Activated T-cell treated with anti-CD3 and anti-CD28 coated beads for 24 hours (primary cell): ENCODE measurements at places on chromosomes 2 and 18.

GRCh38 chr2:221676566-221677172, 104.6 kb upstream of the EPHA4 start:
- no peak for DNase-seq

DNA sequence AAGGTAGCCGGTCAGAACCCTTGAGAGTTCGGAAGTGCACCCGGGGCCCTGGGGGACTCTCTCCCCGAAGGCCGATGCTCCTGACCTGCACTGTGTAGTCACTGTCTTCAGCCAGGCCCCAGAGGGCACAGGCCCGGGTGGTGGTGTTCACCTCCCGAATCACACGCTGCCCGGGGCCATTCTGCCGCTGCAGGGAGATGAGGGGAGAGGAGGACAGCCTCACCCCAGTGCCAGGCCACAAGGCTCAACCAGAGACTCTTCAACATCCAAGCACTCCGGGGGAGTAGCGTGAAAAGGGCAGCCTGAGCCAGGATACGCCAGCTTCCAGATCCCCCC, 1.1 kb downstream of the FNDC4 start:
- DNase-seq: no peak

GRCh38 chr2:48207201-48207641, 300.9 kb upstream of the FBXO11 start:
- no peak for DNase-seq

DNA sequence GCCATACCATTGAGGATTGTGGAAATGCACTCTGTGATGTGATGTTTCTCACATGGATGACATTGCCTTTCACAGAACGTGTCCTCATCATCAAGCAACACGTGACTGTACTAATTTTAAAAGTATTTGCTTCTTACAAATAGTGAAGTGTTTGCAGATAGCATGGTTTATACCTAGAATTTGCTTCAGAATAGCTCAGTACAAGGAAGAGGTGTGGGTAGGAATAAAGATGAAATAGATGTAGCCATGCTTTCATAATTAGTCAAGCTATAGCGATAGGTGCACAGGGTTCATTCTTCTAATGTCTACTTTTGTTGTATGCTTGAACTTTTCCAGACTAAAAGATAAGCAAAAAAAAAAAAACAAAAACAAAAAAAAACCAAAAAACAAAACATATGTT, 27.5 kb downstream of the MAP4K4 start:
- no peak for DNase-seq

DNA sequence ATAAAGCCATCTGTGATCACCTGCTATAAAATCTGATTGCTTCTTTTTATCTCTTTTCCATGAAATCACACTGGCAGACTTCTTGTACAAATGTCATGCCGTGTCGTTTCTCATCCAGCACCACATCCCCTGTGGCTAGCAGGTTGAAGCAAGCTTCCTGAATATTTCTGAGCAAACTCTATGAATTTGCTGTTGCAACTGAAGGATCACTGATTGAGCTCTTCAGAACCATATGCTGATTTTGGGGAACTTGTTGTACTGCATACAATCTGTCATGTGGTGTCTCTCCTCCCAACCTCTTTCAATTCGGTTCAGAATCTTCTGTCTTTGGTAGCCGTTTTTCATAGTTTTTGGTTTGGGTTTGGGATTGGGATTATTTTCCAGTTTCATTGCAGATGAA, 57.7 kb upstream of the RBMS1 start:
- no peak for DNase-seq
